Colonic mucosa (tissue), 4 donors: ENCODE measurements at places on chromosomes 5 and 9. TPM values are rescaled to one million over a fixed set of nuclear protein-coding genes. Genes with fewer than 3 reads are reported as not detected.

PCSK5 gene
- 55.3 TPM for total RNA-seq

DNA sequence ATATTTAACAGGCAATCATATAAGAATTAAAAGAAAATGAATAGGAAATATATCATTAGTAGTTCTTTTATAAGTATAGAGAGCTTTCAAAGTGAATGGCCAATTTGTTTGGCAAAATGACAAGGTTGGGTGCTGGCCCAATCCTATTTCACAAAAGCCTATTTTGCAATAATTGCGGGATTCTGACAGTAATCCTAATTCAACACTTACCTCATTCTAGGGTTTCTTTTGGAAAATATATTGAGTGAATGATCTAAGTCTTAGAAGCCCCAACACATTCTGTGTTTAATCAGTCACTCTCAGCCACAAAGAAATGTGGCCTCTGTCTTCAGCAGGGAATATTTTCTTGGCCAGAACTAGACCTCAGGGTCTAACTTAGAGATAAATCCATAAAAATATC is 835.9 kb upstream of the ZNF608 start:
- DNase-seq: no peak

DNA sequence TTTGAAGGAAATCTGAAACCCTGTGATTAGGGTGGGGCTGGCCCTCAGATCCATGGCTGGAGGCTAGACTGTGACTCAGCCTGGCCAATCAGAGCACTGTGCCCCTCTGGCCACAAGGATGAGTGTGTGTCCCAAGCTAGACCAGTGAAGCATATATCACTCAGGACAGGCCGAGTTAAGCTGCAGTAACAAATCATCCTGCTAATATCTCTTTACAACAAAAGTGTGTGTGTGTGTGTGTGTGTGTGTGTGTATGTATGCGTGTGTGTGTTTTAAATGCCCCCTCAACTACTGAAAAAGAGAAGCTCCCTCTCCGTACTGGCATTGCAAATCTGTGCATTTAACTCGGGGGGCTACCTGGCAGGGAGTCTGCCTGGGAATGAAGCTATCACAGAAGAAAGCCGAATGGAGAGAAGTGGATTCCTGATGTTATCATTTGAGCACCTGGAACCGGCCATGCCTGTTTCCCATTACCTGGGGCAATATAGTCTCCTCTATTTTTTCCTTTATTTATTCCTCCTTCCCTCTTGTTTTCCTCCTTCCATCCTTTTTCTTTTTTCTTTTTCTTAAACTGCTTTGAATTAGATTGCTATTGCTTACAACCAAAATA is 25.6 kb downstream of the STC2 start:
- DNase-seq: no peak

ZSWIM6 gene
- total RNA-seq: 16.4 TPM

DNA sequence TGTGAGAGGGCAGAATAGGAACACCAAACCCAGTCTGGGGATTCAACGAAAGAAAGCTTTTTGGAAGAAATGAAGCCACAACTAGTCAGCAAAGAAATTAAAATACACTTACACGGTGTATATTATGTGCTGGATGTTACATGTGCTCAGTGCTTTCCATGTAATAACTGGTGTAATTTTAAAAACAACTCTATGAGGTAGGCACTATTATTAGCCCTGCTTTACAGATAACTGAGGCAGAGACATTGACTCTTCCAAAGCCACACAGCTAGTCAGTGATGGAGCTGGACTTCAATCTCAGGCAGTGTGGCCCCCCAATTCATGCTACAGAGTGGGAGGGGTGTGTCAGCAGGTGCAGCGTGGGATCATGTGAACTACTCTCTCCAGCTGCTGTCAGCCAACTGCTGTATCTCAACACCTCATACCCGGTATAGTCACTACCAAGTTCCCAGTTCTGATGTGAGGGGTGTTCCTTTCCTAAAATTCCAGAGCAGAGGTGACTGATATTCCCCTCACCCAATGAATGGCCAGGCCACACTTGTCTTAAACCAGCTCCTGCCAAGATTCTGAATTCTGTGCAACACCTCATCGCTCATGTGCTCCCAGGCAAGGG is 33.8 kb upstream of the TJP2 start:
- no peak for DNase-seq

DNA sequence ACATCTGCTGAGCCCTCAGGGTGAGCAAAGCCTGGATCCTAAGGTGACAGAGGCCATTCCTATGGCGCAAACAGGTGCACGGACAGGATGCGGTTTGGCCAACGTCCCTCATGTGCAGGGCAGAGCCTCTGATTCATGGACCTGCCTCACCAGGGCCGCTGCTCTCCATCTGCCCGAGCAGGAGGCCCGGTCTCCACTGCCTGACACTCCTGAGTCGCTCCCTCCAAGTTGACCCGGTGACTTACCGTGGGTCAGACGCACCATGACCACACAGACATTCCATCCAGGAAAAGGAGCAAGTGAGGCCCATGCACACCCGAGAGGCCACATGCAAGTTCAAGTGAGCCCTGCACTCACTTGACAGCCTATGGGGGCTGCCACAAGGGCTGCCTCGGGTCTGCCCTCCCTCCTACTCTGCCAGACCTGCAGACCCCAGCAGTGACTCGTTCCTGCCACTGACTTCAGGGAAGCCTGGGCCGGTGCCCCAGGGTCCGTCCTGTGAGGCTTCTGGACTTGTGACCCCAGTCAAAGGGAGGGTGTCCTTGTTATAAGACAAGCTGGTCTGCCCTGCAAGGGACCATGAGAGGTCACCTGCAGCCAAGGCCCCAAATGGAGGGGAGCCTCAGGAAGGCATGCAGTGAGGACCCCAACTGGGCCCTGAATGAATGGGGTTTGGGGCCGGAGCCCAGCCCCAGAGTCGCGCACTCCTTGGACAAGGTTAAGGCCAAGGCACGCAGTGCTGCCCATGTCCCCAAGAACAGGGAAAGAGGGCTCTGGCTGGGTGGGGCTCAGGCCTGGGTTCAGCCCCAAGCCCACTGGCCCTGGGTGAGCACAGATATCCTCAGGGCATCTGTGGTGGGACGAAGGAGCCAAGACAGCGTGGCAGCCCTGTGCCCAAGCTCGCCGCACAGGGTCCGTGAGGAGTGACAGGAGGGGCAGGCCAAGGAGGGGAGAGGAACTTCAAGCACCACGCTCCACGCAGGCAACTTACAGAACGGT is 10.1 kb downstream of the BRD3OS start:
- no peak for DNase-seq

DNA sequence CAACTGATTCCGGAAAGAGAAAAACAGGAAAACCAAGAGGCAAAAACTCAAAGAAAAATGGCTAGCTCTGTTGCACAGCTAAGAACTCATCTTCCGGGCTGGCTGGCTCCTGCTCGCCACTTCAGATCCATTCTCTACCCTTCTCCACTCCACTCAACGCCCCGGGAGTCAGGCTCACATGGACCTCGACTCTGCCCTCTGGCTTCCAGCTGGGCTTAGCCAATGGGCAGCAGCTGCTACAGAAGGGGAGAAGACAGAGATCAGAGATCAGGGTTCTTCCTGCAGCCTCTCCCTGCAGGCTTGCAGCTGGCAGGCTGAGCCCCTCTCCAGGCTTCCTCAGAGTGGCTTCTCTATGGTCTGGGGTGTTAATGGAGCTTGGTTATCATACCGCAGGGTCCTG is 187.5 kb downstream of the MED10 start:
- DNase-seq: no peak

CNTFR gene
- total RNA-seq: 1.9 TPM

DNA sequence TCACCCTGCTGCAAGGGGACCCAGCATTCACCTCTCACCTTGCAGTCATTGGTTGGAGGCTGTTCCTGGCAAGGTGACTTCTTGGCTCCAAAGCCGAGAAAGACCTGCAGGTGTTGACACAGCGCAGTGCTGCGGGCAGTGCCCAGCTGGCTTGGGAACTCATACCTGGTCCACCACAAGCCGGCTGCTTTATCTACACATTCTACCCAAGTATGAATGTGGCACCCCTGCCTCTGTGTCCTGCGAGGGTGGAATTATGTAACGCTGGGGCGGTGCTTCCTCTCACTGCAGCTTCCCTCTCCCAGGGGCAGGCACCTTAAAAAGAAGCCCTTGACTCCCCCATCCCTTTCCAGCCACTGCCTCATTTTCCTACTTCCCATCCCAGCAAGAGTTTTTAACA is 2.5 kb upstream of the ZMYND19 start:
- no peak for DNase-seq

GRCh38 chr9:107286057-107286456 is 3.0 kb downstream of the RAD23B start:
- DNase-seq: no peak

DMRT3 gene
- not detected for total RNA-seq

SOX30 gene
- 0.08 TPM for total RNA-seq

DNA sequence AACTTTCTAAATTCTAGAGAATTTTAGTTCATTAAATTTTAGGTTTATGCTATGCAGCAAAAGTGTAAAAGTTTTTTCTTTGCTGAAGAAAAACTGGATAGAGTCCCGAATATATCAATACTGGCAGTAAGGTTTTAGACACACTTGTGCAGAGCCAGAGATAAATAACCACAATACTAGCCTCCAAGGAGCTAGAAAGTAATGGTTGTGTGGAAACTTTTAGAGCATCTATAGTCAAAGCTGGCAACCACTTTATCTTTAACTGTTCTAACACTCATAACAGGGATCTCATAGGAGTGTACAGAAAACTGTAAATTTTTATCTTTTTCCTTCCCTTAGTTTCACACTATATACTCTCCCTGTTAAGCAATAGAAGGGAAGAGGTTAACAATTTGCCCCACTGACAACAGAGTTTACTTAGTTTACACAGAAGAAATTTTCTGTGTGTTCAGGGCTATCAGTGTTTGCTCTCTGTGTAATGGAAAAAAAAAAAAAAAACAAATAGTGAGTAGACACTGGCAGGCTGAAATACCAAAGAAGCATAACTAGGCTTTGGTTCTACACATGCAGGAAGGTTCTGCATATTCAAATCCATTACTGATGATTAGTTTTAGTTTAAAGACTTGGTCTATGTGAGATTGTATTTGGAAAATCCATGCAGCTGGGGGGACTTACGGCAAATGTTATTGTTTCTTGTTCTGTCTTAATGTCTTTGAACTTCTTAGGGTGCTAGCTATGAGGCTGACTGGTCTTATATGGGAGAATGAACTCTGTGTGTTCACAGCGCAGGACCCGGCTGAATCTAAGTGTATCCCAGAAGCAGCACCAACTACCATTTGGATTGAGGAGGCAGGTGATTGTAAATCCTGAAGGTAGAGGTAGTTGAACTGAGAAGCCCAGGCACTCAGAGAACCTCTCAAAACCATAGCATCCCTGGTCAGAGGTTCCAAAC is 187.6 kb downstream of the PCSK1 start:
- no peak for DNase-seq

- DNase-seq: no peak
Measured at GRCh38 chr5:160843240-160843639, 8.8 kb downstream of the ATP10B start.

GRCh38 chr5:114435885-114436299 is 74.0 kb downstream of the KCNN2 start:
- DNase-seq: no peak

DNA sequence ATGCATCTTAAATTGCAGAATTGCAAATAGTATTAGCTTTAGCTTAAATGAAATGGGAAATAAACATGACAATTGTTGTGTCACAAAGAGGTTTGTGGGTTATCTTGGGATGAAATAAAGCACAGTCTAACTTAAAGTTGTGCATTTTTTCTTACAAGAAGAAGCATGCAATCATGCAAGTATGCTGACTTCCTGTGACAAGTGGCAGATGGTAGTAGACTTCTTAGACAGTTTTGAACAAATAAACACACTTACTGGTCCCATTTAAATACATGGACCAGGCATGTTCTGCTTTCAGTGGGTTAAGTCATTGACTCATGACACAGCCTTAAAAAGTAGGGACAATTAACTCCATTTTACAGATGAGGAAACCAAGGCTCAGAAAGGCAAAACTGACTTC is 15.9 kb upstream of the C5orf63 start:
- no peak for DNase-seq

GRCh38 chr9:138068601-138069035 is 191.0 kb downstream of the CACNA1B start:
- DNase-seq: no peak

NIM1K gene
- 0.42 TPM for total RNA-seq

DNA sequence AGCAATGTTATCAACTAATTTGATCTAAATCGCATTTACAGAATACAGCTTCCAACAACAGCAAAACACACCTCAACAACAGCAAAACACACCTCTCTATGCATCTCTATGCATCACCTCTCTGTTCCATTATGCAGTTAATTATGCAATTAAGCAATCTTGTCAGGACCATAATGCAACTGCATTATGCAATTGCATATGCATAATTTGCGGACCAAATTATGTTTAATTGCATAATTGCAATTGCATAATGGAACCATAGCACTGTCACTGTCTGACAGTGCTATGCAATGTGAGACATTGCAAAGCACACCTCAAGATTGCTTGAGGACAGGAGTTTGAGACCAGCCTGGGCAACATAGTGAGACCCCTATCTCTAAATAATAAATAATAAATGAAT is 80.4 kb upstream of the PRSS3 start:
- no peak for DNase-seq

- no peak for DNase-seq
Measured at GRCh38 chr9:97480749-97481148, 20.7 kb upstream of the TMOD1 start.

PKD2L2 gene
- not detected for total RNA-seq

- DNase-seq: no peak
Measured at GRCh38 chr5:126877602-126878001, 100.7 kb downstream of the LMNB1 start.

- DNase-seq: peak; percentile 25
Measured at GRCh38 chr5:156815988-156816599, 34.0 kb upstream of the PPP1R2B start.

DNA sequence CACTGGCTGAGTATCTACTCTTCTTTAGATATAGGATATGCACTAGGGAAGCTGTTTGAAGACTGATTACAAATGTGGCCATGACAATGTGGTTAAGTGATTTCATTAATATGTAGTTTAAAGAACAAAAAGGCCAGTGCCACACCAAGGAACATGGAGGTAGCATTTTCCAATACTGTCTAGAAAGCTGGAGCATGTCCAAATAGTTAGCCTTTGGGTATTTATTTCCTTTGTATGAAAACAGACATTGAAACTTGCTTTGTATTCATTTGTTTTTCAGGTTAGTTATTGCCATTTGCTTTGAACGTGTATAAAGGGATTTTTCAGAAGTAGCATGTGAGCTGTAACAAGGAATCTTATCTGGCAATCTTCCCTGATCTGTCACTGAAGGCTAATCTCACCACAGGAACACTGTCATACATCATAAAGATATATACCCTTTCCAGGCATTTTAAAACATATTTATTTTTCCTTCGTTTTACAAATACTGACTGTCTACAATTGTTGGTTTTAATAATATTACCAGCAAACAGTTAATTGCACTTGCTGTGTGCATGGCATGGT is 93.4 kb downstream of the PLPPR1 start:
- no peak for DNase-seq

DNA sequence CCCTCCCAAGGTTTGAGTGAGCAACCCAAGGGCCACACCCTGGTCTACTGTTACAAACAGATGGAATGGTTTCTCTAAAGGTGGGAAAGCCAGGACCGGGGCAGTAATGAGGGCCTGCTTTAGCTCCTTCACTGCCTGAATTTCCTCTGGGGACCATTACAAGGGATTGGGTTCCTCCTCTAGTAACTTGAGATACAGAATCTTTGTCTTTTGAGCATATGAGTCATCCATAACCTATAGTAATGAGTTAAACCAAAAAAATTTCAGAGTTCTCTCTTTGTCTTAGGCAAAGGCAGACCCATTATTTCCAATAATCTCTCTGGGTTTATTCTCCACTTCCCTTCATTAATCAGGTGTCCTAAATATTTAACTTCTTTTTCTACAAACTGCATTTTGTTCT is 618.8 kb downstream of the HINT1 start:
- no peak for DNase-seq

KIF4B gene
- total RNA-seq: not detected
